ENCODE measurements at places on chromosomes 5 and 9.

DNA sequence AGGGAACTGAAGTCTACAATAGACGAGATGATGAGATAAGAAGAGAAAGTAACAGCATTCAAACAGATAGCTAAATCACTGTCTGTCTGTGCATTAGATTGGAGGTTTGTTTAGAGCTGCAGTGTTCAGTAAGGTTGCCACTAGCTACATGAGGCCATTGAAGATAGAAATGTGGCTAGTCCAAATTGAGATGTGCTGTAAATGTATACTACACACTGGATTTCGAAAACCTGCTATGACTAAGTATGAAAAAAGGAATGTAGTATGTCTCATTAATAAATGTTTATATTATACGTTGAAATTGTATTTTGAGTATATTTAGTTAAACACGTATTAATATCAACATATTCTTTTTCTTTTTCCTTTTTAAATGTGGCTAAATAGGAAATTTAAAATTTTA lies 142.1 kb downstream of the XRCC4 start:
- no peak for DNase-seq

GRCh38 chr5:82635561-82636288 lies 357.6 kb upstream of the RPS23 start:
- DNase-seq: no peak

GRCh38 chr5:71471193-71471592 lies 15.7 kb downstream of the BDP1 start:
- no peak for DNase-seq

GRCh38 chr5:32022638-32023037 lies 151.5 kb downstream of the GOLPH3 start:
- DNase-seq: no peak

GRCh38 chr9:6605202-6605601 lies 40.3 kb downstream of the GLDC start:
- no peak for DNase-seq

DNA sequence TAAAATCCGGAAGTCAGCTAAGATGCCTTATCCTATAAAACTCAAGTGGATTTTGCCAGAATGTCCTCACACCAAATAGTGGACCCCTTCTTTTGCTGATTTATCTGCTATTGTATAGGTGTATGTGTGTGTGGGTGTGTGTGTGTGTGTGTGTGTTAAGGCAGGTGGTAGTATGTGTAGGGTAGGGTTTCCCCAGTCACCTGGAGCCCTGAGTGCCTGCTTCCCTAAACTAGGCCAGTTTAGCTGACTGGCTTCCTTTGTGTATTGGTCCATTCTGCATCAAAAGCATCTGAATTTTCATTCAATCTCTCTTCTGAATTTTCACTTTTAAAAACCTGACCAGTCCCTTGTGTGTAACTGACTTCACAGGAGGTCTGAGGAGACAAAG lies 42.2 kb upstream of the LCP2 start:
- no peak for DNase-seq

GRCh38 chr9:109828254-109828653 lies 48.3 kb downstream of the PALM2AKAP2 start:
- DNase-seq: no peak

GRCh38 chr5:53431665-53432064 lies 48.8 kb upstream of the FST start:
- no peak for DNase-seq

DNA sequence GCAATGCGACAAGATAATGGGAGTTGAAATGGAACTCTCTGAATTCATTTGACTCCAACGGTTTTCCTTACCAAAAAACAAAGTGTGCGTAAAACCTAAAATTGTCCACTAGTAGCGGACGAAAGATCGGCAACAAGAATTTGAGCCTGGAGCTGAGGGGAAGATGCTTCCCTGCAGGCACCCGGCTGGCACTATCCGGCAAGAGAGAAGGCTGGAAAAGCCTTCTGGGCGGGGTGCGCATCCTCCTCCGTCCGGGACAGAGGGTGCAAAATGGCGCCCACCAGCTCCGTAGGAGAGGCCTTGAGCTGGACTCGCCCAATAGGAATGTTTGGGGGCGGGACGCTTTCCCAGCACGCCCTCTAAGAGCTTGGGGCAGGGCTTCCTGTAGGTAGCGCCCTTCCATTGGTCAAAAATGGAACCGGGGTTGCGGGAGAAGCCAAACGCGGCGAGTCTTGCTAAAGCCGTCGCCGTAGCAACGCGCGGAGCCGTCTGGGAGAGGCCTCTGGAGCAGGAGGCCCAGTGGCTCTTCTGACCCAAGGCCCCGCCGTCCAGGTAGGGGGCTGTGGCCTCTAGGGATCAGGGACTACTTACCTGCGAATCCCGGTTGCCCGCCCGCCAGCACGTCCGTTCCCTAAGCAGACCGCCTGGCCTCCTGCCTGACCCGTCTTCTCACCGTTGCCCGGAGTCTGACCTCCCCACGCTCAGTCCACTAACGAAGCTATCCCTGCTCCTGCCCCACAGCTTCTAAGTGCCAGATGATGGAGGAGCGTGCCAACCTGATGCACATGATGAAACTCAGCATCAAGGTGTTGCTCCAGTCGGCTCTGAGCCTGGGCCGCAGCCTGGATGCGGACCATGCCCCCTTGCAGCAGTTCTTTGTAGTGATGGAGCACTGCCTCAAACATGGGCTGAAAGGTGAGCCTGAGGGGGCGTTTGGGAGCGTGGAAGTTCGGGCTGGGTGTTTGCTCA lies 9.2 kb downstream of the RUFY1 start:
- DNase-seq: peak; percentile 84

- DNase-seq: no peak
Measured at GRCh38 chr9:130478736-130479575, 34.2 kb downstream of the ASS1 start.

- no peak for DNase-seq
Measured at GRCh38 chr9:70998962-70999361, 122.5 kb downstream of the TRPM3 start.

DNA sequence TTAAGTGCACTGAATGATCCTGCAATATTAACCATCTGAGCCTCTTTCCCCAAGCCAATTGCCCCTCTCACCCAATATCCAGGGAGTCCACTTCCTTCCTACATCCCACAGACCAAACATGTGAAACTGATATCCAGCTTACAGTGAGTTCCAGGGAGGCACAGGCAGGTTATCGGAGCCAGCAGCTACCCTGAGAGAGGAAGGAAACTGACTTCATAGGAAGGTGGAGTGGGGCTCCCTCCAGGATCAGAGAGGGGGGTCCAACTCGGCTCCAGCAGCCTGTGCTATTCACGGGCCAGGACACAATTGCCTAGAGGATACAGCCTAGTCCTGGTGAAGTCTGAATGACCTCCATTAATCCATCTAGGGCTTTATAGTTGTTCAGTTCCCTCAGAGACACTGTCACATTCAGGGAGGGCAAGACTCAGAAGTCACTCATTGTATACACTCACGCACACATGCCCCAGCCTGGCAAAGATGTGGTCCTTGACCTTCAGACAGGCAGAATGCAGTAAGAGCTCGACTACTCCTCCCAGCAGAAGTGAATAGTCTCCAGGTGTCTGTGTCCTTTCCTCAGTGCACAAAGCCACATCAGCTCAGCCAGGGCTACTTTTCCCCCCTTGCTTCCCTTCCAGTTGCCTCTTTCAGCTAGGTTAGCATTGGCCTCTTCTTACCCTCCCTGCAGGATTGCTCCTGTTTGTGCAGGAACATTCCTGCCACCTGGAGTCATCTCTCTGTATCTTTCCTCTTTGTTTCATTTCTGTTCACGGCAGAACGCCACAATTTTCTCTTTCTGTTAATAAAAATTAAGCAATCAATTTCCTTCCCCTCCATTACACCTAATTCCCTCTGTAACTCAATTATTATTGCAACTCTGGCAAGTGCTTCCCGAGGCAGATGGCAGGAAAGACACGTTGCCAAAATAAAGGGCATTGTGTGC lies 501.7 kb downstream of the ARHGEF28 start:
- no peak for DNase-seq

GRCh38 chr5:96932026-96932425 lies 3.9 kb upstream of the LNPEP start:
- DNase-seq: no peak

DNA sequence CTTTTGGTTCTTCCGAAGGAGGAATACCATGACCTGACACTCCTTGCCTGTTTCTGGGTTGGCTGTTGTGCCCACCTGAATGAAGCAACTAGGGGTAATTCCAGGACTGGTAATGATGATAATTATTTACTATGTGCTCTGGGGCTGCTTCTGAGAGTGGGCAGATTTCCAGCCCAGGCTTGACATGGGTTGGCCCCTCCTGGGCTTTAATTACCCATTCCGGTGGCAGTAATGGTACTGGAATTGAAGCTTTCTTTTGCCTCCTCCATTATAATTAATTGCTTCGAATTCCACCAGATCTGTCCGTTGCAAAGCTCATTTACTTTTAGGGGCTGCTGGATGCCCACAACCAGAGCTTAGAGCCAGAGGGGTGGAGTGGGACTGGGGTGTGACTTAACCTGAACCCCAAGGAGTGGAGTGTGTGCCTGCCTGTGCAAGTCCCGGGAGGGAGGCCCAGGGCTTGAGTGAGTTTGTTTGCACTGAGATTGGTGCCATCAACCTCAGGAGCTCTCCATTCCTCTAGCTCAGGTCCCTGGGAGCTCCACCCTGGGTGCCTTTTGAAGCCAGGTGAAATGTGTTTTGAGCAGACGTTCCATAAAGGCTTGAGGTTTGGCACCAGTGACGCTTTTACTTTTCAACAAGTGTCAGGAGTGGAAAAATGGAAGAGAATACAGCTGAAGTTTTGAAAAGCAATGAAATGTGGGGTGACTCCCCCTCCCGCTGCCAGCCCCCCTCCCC lies 214.6 kb downstream of the PDZD2 start:
- no peak for DNase-seq

DNA sequence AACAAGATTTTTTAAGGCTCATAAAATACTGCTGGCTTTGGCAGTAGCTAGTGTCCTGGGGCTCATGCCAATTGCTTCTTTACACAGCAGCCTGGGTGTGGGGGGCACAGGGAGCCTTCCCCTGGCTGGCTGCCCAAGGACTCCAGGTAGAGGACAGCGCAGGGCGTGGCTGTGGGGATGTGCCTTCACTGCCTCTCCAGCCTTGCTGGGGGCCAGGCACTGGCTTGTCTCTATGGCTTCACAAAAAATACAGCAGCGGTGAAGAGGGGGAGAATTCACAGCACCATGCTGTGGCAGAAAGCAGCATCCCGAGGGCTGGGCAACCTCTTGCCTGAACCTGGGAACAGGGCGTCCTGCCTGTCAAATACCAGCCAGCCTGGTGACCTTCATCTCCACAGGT lies 57.4 kb downstream of the DAP start:
- no peak for DNase-seq

DNA sequence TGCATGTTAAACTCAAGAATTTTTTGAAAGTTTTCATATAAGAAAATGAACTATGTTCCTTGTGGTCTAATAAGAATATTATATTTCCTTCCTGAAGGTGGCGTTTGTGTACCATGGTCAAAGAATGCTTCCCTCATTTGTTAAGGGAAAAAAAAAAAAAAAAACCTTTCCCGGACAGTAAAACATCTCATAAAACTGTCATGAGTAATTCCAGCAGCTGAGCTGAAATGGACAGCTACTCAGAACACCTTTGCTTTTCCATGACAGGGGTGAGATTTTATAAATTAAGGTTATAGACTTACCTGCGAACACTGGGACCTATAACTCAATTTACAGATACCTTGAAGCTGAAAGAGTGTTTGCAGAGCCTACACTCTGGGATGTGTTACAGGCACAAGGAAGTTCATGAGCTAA lies 113.2 kb upstream of the RANBP3L start:
- no peak for DNase-seq

DNA sequence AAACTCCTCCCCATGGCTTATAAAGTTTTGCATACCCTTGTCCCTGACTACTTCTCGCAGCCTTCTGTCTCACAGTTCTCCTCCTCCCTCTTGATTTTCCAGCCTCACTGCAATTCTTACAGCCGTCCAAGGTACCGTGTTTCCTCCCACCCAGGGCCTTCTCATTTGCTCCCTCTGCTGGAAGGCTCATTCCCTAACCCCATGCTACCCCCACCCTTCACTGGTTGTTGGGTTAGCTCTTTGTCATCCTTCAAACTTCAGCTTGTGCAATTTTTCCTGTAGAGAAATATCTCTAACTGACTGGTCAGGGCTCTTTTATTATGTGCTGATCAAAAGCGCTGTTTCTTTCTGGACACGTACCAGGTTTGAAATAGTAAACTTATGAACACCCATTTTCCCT lies 329.2 kb downstream of the EBF1 start:
- no peak for DNase-seq

DNA sequence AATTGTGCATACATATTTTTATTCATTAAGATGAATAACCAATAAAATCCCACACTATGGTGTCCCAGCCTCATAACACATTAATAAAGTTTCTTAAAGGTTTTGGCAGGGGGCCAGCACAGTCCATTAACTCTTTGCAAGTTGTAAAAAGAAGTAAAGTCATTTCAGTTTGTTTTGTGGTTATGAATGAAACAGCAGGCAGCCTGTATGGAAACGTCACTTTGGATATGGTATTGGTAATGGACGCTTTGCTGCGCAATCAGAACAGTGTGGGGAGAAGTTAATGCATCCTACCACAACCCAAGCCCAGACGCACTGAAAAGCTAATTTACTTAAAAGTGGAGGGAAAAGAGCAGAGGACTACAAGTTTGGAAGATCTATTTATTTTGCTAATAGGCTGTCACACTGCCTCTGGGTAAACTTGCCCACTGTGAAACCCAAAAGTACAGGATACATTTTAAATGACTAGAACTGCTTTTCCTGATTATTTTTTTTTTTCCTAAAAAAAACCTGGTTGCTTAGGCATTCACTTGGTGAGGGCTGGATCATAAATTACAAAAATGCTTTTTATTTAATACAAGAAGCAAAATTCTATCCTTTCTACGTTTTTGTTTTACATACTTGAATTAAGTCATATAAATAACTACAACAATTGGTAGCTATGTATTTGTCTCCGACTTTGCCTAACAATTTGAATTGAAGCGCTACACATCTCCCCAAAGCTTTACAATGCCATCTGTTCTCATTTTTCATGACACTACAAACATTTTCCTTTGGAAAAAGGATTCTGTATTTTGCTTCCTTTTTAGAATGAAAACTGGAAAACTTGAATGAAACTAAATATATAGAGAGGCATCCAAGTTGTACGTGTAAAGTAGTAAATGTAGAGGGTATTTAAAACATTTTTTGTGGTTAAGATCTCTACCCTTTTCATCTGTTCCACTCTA lies 104.3 kb downstream of the NFIB start:
- no peak for DNase-seq

Data from activated CD8-positive, alpha-beta memory T cell treated with anti-CD3 and anti-CD28 coated beads for 4 hours (primary cell).